ENCODE measurements at places on chromosomes 5 and 9. TPM values are rescaled to one million over a fixed set of nuclear protein-coding genes. Genes with fewer than 3 reads are reported as not detected.

DNA sequence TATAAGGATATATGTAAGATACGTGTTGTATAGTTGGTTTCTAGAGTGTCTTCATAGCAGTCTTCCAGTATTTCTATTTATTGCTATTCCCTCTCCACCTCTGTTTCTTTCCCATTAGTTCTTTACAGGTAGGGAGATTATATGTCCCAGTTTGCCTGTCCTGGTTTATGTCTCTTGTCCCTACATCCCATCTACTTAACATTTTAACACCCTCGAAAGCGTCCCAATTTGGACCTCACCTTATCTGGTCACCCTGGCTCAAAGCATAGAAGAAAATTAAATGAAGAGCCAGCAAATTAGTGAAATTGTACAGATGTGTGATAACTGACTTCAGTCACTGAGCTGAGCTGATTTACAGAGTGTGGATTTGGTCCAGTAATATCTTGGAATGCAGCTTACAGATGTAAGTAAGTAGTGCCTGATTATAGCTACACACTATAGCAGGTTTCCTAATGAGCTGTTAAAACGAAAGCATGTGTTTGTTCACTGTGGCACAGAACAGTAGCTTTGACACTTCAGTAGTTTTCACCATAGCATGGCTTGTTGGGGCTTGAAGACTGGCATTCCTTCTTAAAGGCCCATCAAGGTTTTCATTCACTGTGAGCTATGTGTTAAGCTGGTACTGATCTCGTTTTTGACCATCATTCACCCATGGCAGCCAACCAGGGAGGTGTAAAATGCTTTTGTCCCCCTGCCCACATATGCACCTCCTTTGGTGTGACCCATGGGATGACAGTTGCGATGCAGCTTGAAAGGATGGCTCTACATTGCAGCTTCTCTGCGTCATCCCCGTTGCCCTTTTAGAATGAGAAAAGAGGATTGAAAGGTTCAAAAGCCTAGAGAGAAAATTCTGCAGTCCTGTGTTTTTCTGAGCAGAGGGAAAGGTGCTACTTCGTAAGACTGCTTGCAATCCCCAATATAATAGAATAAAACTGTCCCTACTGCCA, 192.1 kb upstream of the DMRT1 start:
- H3K36me3 ChIP-seq = no peaks in the 10 kb centered on the region
- H3K27ac ChIP-seq = no peak overlapping the region
- H3K27me3 ChIP-seq = peaks cover 2% of the 10 kb centered on the region

DNA sequence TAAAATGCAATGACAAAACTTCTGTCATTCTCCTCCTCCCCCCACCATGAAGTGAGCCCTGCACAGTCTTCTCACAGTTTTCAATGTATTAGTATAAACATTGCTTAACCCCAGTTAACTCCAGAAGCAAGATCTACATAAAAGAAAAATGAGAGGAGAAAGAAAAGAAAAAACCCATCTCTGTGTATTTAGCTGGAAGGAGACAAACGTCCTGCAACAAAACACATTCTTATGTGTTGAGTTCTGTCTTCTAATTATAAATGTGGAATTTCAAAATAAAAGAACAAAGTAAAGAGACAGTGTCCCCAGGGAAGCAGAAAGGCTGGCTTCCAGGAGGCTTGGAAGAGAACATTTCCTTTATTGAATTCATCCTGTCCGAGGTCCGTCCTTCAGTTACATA, 491.9 kb upstream of the TUSC1 start:
- peaks cover 17% of the 10 kb centered on the region for H3K4me1 ChIP-seq
- DNase-seq = no peak
- H3K27ac ChIP-seq = peak overlapping the region; percentile 16
- no peaks in the 10 kb centered on the region for H3K27me3 ChIP-seq
- H3K36me3 ChIP-seq = no peaks in the 10 kb centered on the region

DNA sequence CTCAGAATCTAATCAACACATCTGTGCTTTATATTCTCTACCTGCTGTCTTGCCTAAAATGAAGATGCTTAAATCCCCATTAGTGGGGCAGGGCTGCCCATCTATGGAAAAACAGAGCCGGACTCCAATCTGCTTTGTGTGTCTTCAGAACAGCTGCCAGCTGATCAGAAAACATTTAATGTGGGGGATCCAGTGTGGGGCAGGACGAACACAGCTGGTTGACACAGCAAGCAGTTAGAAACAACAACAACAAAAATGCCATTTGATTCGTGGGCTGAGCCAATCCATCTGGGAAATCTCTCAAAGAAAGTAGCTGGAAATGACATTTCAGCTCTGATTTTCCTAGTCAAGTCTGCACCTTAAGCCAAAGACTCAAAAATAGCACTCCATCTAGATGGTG, 99.8 kb downstream of the PPP2R2B start:
- H3K4me3 ChIP-seq = no peak overlapping the region
- H3K4me1 ChIP-seq = no peaks in the 10 kb centered on the region
- no peaks in the 10 kb centered on the region for H3K27me3 ChIP-seq
- peak overlapping the region; percentile 40 for H3K27ac ChIP-seq
- DNase-seq = no peak

DNA sequence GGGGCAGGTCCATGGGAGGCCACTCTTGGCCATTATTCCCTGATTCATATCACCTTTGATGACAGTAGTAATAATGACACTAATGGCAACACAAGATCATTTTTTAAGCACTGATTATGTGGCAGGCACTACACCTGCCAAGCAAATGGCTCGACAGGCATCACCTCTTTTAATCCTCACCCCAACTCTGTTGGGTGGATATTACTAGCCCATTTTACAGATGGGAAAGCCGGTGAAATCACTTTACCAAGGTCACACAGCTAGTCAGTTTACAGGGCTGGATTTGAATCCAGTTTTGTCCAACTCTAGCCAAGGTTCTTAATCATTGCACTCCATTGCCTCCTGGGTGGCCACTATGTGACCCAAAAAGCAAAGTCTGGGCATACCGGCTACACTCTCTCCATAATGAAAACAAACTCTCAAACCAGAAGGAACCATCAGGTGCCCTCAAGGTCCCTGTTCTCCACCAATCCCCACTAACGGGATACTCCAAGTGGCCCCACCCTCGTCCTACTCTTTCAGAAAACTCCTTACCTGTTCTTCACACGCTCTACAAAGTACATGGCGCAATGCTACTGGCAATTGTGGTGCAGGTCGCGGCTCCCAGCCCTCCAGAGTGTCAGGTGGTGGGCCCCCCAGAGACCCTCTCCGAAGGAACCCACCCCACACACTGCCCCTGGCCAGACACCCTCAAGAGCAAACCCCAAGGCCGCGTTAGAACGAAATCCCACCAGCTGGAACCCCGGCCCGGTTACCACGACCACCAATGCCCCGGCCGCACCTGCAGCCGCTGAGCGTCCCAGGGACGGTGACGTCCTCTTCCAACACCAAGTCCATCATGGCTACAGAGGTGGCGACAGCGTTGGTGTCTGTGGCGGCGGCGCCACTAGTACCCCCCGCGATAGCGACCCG, 572 bp downstream of the CDK5RAP2 start:
- H3K4me3 ChIP-seq = peak overlapping the region; percentile 95
- peaks cover 3% of the 10 kb centered on the region for H3K36me3 ChIP-seq
- peaks cover 11% of the 10 kb centered on the region for H3K4me1 ChIP-seq
- H3K27me3 ChIP-seq = peaks cover 4% of the 10 kb centered on the region
- peak; percentile 4 for DNase-seq

GRCh38 chr5:116453988-116454411, 120.6 kb downstream of the SEMA6A start:
- peak overlapping the region; percentile 45 for H3K4me3 ChIP-seq
- peaks cover 29% of the 10 kb centered on the region for H3K4me1 ChIP-seq
- peaks cover 31% of the 10 kb centered on the region for H3K36me3 ChIP-seq

- no peaks in the 10 kb centered on the region for H3K4me1 ChIP-seq
- no peaks in the 10 kb centered on the region for H3K36me3 ChIP-seq
- no peak overlapping the region for H3K27ac ChIP-seq
- no peak for DNase-seq
- H3K4me3 ChIP-seq = no peak overlapping the region
These were observed 7.9 kb downstream of the GABBR2 start for GRCh38 chr9:98700801-98701200.

DNA sequence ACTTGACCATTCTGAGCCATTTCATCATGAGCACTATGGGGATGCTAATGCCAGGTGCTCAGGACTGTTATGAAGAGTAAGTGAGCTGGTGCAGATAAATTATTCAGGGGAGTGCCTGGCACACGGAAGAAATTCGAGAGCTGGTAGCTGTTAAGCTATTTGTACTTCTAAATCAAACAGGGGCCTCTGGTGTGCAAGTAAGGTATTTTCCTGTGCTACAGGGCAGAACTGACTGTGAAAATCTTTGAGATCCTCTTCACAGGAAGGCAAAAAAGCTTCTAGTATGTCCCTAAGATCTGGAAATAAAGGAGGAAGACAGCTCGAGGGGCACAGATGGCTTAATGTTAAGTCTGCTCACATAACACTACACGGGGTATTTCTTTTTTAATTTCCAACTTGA, 106.3 kb upstream of the SPOCK1 start:
- H3K27ac ChIP-seq = no peak overlapping the region
- no peaks in the 10 kb centered on the region for H3K36me3 ChIP-seq

GRCh38 chr5:173697931-173698579, 81.6 kb upstream of the BOD1 start:
- peaks cover 8% of the 10 kb centered on the region for H3K4me1 ChIP-seq
- H3K27ac ChIP-seq = peak overlapping the region; percentile 11
- H3K27me3 ChIP-seq = no peaks in the 10 kb centered on the region
- no peaks in the 10 kb centered on the region for H3K36me3 ChIP-seq
- no peak overlapping the region for H3K4me3 ChIP-seq

GRCh38 chr5:63774939-63775338, 187.3 kb downstream of the HTR1A start:
- no peak for DNase-seq
- no peaks in the 10 kb centered on the region for H3K4me1 ChIP-seq
- peaks cover 1% of the 10 kb centered on the region for H3K27me3 ChIP-seq
- no peaks in the 10 kb centered on the region for H3K36me3 ChIP-seq

DNA sequence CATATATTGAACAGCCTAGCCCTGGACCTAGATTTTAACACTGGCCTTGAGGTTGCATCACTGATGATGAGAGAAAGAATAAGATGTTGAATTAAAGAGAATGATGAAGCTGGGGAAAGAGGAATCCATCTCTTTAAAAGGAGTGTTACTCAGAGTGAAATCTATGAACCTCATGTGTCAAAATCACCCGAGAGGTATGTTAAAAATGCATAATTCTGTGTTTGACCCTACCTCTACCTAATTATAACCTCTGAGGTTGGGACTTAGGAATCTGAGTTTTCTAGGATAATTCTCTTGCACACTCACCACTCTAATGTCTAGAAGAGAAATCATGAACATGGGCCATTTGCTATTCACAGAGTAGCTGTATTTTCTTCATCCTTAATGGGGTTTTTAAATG, 479.4 kb downstream of the ENC1 start:
- peaks cover 13% of the 10 kb centered on the region for H3K4me1 ChIP-seq
- H3K4me3 ChIP-seq = no peak overlapping the region
- H3K27me3 ChIP-seq = no peaks in the 10 kb centered on the region
- no peak for DNase-seq
- no peak overlapping the region for H3K27ac ChIP-seq

DNA sequence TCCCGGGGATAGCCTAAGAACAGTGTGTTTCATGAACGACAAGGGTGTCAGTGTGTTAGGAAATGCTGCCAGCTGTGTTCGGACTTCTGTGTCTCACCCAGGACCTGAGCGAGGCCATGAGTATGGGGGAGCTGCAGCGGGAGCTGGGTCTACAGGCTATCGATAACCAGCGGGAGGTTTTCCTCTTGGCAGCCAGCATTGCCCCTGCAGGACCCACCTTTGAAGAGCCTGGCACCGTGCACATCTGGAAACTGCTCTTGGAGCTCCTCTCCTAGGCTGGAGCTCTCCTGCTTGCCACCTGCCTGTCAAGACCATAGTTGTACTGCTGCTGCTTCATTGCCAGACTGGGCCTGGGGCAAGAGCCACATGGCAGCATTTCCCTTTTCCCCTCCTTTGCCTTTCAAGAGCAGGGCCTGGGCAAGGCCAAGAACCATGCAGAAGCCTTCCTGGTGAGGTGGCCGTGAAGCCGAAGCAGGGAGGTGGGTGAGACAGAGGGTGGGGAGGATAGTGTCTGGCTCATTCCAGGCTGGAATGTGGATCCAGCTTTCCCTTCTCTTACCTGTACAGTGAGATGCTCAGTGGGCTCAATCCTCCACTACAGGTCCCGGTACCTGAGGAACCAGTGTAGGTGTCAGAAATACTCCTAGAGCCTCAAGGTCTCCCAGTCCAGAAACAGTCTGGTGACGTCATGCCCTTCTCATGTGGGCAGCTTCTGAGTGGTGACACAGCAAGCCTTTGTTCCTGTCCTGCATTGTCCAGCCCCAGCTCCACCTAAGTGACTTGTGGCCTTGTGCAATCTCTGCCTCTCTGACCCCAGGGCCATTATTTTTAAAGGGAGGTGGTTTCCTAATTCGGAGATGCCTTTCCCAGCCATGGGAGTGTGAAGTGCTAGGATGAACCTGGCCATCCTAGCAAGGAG, 6.6 kb downstream of the ARL10 start:
- H3K27ac ChIP-seq = no peak overlapping the region
- H3K4me3 ChIP-seq = no peak overlapping the region
- no peak for DNase-seq
- H3K36me3 ChIP-seq = peaks cover 15% of the 10 kb centered on the region
- H3K4me1 ChIP-seq = no peaks in the 10 kb centered on the region

DNA sequence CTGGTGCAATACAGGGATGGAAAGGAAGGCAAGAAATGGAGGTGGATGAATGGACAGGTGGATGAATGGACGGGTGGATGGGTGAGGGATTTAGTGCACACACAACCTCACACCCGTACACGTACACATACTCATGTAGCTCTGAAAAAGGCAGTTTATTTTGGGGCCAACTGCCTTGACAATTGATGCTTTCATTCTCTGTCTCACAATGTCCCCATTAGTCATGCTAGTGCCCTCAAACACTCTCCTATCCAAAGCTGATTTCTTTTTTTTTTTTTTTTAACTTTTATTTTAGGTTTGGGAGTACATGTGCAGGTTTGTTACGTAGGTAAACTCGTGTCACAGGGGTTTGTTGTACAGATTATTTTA, 495.0 kb downstream of the DMAC1 start:
- H3K4me3 ChIP-seq = no peak overlapping the region
- H3K27ac ChIP-seq = no peak overlapping the region
- peaks cover 3% of the 10 kb centered on the region for H3K36me3 ChIP-seq
- H3K4me1 ChIP-seq = peaks cover 8% of the 10 kb centered on the region
- no peak for DNase-seq
- peaks cover 2% of the 10 kb centered on the region for H3K27me3 ChIP-seq

DNA sequence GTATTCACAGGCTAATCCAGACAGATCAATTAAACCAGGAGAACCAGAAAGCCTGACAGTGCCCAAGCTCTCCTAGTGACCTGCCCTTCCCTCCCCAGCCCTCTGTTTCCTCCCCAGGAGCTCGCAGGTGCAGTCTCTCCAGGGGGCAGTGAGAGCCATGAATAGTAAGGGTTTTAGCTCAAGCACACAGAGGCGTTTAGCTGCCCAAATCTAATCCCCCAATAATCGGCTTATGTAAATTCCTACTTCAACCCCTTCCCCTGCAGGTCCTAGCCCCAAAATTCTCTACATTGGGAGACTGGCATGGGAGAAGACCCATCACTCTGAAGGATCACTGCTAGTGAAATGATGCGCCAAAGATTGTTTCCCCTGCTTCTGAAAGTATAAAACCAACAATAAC, 10.5 kb upstream of the TAL2 start:
- peaks cover 4% of the 10 kb centered on the region for H3K27me3 ChIP-seq
- no peak overlapping the region for H3K27ac ChIP-seq
- H3K4me3 ChIP-seq = no peak overlapping the region

The OR1Q1 gene
- total RNA-seq = not detected

The TNC gene
- total RNA-seq = 10.1 TPM

The CEL gene
- 4.2 TPM for total RNA-seq

The CCDC180 gene
- total RNA-seq = 7.7 TPM

The SPATA31D4 gene
- not detected for total RNA-seq

The ENHO gene
- 4.1 TPM for total RNA-seq

The ACOT12 gene
- not detected for total RNA-seq

The APC gene
- 66.5 TPM for total RNA-seq
